NCI-H2107 (cell line): ENCODE measurements at places on chromosomes 12 and 14.

- no peak for DNase-seq
These were observed 6.3 kb downstream of the RNF10 start for GRCh38 chr12:120540445-120540844.

DNA sequence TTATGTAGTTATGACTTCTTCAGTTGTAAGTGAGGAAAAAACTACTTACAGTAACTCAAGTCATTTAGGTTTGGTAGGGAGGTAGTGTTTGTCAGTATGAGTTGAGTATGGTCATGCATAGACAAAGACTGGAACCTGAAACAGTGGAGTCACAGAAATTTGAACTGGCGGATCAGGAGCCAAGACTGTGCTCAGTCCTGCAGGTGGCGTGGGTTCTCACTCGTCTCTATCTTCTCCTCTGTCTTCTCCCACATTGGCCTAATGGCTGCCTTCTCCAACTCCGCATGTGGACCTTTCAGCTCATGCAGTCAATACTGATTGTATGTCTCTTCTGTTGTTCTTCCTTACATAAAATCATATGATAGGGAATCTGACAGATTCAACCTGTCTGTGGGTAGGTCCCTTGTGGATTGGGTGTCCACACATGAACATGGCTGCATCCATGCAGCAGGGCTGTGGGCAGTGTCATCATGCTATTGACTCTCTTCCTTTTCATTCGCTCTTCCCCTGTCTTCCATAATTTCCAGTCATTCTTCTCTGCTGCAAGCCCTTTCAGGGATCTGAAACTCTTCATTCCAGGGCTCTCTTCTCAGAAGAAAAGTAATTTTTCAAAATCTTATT lies 78.8 kb upstream of the NEDD1 start:
- no peak for DNase-seq

DNA sequence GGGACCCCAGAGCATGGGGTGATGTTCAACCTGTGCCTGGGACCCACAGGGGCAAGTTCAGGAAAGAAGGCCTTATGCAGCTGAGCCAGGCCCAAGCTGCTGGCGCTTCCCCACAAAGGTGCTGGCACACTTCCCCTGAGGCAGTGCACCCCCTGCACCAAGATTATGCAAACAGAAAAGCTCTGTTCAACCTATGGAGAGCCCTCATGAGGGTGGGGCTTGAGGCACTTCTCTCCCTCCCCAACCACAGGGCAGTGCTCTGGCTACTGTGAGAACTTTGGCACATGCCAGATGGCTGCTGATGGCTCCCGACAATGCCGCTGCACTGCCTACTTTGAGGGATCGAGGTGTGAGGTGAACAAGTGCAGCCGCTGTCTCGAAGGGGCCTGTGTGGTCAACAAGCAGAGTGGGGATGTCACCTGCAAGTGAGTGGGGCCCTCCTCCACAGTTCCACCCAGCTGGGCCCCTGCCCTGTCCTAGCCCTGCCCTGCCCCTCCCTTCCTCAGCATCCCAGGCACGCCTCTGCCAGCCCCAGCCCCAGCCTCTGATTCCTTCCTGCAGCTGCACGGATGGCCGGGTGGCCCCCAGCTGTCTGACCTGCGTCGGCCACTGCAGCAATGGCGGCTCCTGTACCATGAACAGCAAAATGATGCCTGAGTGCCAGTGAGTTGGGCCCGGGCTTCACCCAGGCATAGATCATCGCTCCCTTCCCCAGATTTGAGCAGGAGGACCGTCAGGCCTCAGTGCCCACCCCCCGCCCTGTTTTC lies 5.5 kb upstream of the NXPH4 start:
- no peak for DNase-seq

GRCh38 chr14:94213021-94213420 lies 38.9 kb downstream of the PPP4R4 start:
- no peak for DNase-seq

DNA sequence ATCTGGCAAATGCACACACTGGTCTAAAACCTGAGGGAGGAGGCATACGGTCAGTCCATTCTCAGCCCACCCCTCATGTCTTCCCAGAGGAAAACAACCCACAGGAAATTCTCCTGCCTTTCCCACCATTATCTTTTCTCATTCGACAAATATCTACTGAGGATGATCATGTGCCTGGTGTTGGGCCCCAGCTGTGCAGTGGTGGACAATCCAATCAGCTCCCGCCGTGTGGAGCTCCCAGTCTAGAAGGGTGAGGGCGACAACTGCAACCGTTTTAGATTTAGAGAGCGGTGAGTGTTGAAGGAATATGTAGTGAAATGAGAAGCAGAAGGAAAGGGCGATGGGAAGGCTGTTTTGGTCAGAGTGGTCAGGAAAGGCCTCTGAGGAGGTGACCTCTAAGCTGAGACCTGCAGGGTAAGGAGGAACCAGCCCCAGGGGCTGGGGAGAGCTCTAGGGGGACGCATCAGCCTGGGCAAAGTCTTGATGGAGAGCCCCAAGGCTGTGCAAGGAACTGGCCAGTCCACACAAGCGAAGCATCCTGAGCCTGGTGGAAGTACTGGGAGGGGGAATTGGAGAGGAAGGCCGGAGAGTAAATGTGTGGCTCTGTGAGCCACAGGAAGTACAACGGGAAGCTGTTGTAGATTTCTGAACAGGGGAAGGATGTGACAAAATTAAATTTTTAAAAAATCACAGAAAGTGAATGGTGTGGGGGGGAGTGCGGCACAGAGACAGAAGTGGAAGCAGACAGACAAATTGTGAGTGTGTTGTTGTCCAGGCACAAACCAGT lies 192.8 kb downstream of the NTF3 start:
- no peak for DNase-seq

DNA sequence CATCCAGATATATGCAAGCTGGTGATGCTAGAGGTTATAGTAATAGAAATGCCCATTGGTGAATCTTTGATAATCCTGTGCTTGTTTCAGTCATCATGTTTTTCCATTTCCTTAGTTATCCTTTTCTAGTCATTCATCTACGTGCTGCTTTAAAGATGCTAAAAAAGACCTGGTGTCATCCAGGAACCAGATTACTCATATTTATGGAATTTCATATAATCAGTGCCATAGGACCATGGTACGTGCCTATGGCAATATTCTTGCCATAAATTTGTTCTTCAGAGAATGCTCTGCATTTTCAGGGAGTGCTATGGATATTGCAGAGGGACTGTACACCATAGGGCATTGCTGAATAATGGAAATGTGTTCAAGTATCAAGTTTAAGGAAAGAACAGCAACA lies 267.3 kb downstream of the AKAP6 start:
- DNase-seq, result no peak

DNA sequence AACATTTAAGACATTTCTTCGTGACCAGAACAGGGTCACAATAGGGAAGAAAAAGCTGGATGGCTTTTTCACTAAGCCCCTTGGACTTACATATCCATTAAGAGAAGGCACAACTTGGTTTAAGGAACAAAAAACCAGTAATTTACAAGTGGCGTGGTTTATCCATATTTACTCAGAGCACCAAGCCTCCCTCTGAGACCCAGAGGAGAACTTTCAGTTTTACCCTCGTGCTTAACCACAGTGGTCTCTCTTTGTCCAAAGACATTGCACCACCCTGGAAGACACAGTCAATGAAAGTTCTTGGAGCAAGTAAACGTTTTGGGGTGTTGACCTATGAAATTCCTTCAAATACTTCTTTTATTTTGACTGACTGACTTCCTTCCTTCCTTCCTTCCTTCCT lies 52.5 kb downstream of the SSPN start:
- DNase-seq, result no peak
